Activated CD8-positive, alpha-beta T cell treated with anti-CD3 and anti-CD28 coated beads for 36 hours (primary cell): ENCODE measurements at places on chromosomes 7 and 10. TPM values are rescaled to one million over a fixed set of nuclear protein-coding genes. Genes with fewer than 3 reads are reported as not detected.

Gene CBLL1
- 31.7 TPM for total RNA-seq

Gene ZNF316
- total RNA-seq = 17.7 TPM

Gene JAKMIP3
- 0.18 TPM for total RNA-seq

Gene HOXA6
- total RNA-seq = not detected

Gene MAP3K8
- 24.0 TPM for total RNA-seq

Gene PRSS37
- total RNA-seq = not detected

Gene ADAM12
- 1.3 TPM for total RNA-seq

Gene TSC22D4
- 92.6 TPM for total RNA-seq

Gene LIPK
- total RNA-seq = not detected

Gene PRLHR
- not detected for total RNA-seq

Gene IFIT5
- 11.7 TPM for total RNA-seq

Gene IFRD1
- total RNA-seq = 54.5 TPM

Gene SLC16A12
- not detected for total RNA-seq

Gene GPR85
- not detected for total RNA-seq

Gene SH2D4B
- total RNA-seq = 0.20 TPM

Gene FXYD4
- total RNA-seq = not detected

Gene DDC
- 1.2 TPM for total RNA-seq

Gene CYP2C8
- 0.38 TPM for total RNA-seq

Gene IL2RA
- total RNA-seq = 874 TPM

Gene FAM25G
- total RNA-seq = not detected

Gene GGCT
- 78.7 TPM for total RNA-seq

Gene SPDYE6
- not detected for total RNA-seq
